ENCODE measurements at places on chromosomes 7 and 10. TPM values are rescaled to one million over a fixed set of nuclear protein-coding genes. Genes with fewer than 3 reads are reported as not detected.

The ZNF282 gene
- 17.3 TPM for total RNA-seq

The FGFR2 gene
- 204 TPM for total RNA-seq

The SPDYE16 gene
- total RNA-seq = 3.6 TPM

The CFAP43 gene
- total RNA-seq = 1.7 TPM

The ITGA8 gene
- 1.7 TPM for total RNA-seq

The CYP3A4 gene
- 0.72 TPM for total RNA-seq

The SFRP4 gene
- total RNA-seq = 3.4 TPM

The TUBB8 gene
- 0.24 TPM for total RNA-seq

The FAM25G gene
- total RNA-seq = not detected

The MEOX2 gene
- 6.5 TPM for total RNA-seq

The ADCY1 gene
- 4.6 TPM for total RNA-seq

The TOMM7 gene
- 273 TPM for total RNA-seq

The ELMO1 gene
- total RNA-seq = 69.6 TPM

The SAP25 gene
- total RNA-seq = not detected

The ASAH2 gene
- 1.9 TPM for total RNA-seq

The CALN1 gene
- total RNA-seq = 1.2 TPM

The FRMPD2 gene
- total RNA-seq = 18.8 TPM

The ZNF425 gene
- 5.1 TPM for total RNA-seq

The UPK3B gene
- not detected for total RNA-seq

The DOCK1 gene
- 56.1 TPM for total RNA-seq

The RALA gene
- total RNA-seq = 7.5 TPM

The SND1 gene
- total RNA-seq = 101 TPM

The PNLIPRP3 gene
- 0.96 TPM for total RNA-seq

The ETV1 gene
- 30.3 TPM for total RNA-seq

The VAX1 gene
- total RNA-seq = 0.96 TPM

The NRP1 gene
- total RNA-seq = 73.7 TPM

The MYO3A gene
- total RNA-seq = 4.3 TPM

The CAMK2B gene
- not detected for total RNA-seq

The CYP26C1 gene
- total RNA-seq = 0.24 TPM

The MAD1L1 gene
- total RNA-seq = 23.8 TPM

The SLC26A4 gene
- 0.24 TPM for total RNA-seq

The STEAP4 gene
- 9.4 TPM for total RNA-seq

The PILRB gene
- 21.9 TPM for total RNA-seq

The POLR2J2 gene
- total RNA-seq = 6.0 TPM

The VSTM4 gene
- total RNA-seq = 8.4 TPM

The RBAK gene
- total RNA-seq = 26.0 TPM

The HEPACAM2 gene
- total RNA-seq = 4.3 TPM

The DNAJC1 gene
- total RNA-seq = 67.7 TPM

The OPN4 gene
- total RNA-seq = 0.48 TPM

The SRRM3 gene
- total RNA-seq = 3.1 TPM

The CALML5 gene
- not detected for total RNA-seq

The LRIT1 gene
- 3.6 TPM for total RNA-seq

The CREB5 gene
- 17.8 TPM for total RNA-seq

The ZNF488 gene
- 0.96 TPM for total RNA-seq

The HDAC9 gene
- total RNA-seq = 18.3 TPM
